ENCODE measurements at places on chromosomes 3 and 15.

DNA sequence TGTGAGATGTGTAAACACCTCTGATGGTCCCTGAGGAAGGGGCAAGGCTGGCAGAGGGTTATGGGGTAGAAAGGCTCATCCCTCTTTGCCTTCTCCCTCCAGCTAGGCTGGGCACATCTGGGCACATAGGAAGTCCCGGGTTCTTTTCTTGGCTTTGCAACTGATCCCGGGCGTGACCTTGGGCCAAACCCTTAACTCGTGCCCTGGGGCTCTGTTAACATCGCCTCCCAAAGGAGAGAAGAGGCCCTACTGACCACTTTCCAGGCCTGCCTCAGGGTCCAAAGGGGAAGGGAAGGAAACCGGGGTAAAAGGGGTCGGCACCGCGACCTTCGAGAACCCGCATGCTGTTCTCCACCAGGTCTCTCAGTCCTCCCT is 549 bp downstream of the C3orf18 start:
- H3K27ac ChIP-seq, result peak overlapping the region; percentile 88
- H3K4me1 ChIP-seq, result no peaks in the 10 kb centered on the region
- H3K27me3 ChIP-seq, result no peaks in the 10 kb centered on the region

DNA sequence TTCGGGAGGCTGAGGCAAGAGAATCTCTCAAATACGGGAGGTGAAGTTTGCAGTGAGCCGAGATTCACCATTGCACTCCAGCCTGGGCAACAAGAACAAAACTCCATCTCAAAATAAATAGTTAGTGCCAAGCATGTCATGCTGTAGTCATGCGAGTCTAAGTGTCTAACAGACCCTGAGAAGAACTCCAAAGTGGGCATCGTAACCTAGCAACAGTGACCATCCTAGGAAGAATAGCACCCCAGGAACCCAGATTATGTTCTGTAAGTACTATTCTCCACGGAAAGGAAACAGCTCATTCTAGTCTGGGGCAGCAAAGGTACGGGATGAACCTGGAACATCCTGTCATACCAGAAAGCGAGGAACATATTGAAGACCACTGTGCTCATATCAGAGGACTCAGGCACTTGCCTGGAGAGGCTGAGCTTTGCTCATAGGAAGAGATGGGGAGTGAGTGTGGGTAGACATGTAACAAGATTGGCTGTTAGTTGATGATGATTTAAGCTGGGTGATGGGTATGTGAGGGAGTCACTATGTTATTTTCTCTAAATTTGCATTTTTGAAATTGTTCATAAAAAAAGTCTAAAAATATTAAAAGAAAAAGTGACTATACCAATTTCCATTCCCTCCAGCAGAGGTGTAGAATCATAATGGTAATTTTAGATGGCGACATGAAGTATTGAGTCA is 31.7 kb downstream of the BCL2L10 start:
- DNase-seq, result no peak
- no peaks in the 10 kb centered on the region for H3K4me1 ChIP-seq
- no peaks in the 10 kb centered on the region for H3K36me3 ChIP-seq
- no peaks in the 10 kb centered on the region for H3K27me3 ChIP-seq
- H3K4me3 ChIP-seq, result no peak overlapping the region

DNA sequence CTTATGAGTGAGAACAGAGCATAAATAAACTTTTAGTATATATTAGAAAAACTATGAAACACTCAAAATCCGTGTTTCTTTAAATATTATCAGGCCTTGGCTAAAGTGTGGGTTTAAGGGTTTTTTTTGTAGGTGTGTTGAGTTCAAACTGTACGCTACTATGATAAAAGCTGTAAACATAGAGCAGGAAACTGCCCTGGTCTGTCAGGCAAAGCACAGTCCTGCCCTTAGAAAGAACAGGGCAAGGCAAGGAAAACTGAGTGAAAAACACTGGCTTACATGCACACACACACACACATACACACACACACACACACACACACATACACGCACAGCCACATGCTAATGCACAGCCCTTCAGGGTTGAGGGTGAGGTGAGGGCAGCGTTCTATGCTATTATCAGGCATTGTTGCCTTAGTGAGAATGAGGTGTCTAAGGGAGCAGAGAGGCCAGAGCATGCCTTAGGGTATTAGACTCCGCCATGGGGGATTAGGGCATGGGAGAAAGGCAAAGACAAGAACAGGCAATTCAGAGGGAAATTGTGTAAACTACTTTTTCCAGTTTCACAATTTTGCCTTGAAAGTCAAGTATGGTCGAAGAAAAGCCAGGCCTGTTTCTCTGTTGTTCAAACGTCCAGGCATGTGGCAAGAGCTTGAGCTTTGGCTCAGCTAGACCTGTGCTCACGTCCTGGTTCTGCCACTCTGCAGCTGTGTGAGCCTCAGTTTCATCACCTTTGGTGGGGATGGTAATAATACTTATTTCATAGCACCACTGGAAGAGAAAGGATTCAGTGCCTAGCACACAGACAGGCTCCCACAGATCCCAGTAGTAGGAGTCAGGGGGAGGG is 36.3 kb upstream of the TPM1 start:
- DNase-seq, result no peak
- no peaks in the 10 kb centered on the region for H3K4me1 ChIP-seq
- H3K27me3 ChIP-seq, result no peaks in the 10 kb centered on the region

DNA sequence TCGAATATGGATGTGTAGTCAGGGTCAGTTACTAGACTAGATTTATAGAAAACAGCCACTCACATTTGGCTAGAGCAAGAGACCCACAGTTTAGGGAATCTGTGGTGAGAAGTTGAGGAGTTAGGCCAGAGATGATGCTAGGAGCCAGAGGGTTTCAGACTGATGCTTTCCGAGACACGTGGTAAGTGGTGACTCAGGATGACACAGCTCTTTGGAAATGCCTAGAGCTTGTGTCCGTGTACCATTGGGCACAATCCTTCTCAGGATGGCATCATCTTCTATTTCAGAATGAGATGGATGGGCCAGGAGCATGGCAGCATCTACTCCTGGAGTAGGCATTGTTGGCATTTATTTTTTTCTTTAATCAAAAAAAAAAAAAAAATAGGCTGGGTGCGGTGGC is 28.5 kb downstream of the PTPRG start:
- H3K4me1 ChIP-seq, result no peaks in the 10 kb centered on the region
- no peaks in the 10 kb centered on the region for H3K36me3 ChIP-seq
- H3K4me3 ChIP-seq, result no peak overlapping the region
- H3K27ac ChIP-seq, result no peak overlapping the region
- DNase-seq, result no peak

GRCh38 chr3:161148832-161149475 is 43.8 kb upstream of the B3GALNT1 start:
- H3K27ac ChIP-seq, result no peak overlapping the region
- no peaks in the 10 kb centered on the region for H3K27me3 ChIP-seq
- DNase-seq, result no peak
- no peak overlapping the region for H3K4me3 ChIP-seq

- H3K27me3 ChIP-seq, result no peaks in the 10 kb centered on the region
- DNase-seq, result no peak
- no peaks in the 10 kb centered on the region for H3K4me1 ChIP-seq
- no peak overlapping the region for H3K27ac ChIP-seq
- H3K36me3 ChIP-seq, result no peaks in the 10 kb centered on the region
These were observed 30.6 kb downstream of the CRTAP start for GRCh38 chr3:33144433-33144832.

DNA sequence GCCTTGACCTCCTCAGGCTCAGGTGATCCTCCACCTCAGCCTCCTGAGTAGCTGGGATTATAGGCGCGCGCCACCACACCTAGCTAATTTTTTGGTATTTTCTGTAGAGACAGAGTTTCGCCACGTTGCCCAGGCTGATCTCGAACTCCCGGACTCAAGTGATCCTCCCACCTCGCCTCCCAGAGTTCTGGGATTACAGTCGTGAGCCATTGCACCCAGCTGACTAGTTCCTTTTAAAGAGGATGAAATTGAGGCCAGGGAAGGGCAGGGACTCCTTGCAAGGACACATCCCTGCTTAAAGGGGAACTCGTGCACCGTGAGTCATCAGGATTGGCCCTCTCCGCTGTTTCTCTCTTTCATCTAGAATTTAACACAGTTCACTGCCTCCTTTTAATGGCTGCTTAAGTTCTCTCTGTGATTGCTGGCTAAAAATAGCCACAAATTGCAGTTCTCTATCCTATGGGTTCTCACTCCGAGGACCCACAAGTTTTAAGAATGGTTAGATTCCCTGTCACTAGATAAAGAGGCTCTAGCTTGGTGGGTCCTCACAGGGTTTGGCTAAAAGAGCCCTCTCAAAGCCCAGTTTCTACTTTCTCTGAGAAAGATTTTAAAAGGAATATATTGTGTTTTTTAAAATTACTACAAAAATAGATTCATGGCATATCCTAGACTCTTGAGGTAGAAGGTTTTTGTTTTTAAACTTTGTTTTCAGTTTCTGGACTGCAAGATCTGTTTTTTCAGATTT is 1.4 kb downstream of the CRTAP start:
- H3K27me3 ChIP-seq, result no peaks in the 10 kb centered on the region
- peak; percentile 57 for DNase-seq
- peak overlapping the region; percentile 92 for H3K27ac ChIP-seq
- no peaks in the 10 kb centered on the region for H3K4me1 ChIP-seq

- no peak for DNase-seq
- H3K4me3 ChIP-seq, result no peak overlapping the region
- H3K4me1 ChIP-seq, result no peaks in the 10 kb centered on the region
These were observed 283.3 kb upstream of the ROBO2 start for GRCh38 chr3:76756577-76756976.

GRCh38 chr3:58609990-58610389 is 32.8 kb upstream of the FAM107A start:
- no peaks in the 10 kb centered on the region for H3K36me3 ChIP-seq
- no peaks in the 10 kb centered on the region for H3K27me3 ChIP-seq
- H3K27ac ChIP-seq, result no peak overlapping the region

DNA sequence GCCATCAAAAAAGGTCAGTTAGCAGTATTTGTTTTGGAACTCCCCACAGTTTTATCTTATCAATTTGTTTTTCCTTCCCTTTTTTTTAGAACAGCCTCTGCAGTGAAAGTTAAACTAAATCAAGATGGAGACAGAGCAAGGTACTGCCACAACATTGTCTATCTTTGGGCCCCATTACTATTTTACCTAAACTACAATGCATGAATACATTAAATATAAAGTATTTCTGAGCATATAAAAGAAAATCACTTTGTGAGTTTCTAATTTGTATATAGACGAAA is 139.5 kb downstream of the MEIS2 start:
- no peak overlapping the region for H3K4me3 ChIP-seq
- no peak overlapping the region for H3K27ac ChIP-seq
- no peaks in the 10 kb centered on the region for H3K27me3 ChIP-seq
- H3K4me1 ChIP-seq, result no peaks in the 10 kb centered on the region
- DNase-seq, result no peak
- no peaks in the 10 kb centered on the region for H3K36me3 ChIP-seq

DNA sequence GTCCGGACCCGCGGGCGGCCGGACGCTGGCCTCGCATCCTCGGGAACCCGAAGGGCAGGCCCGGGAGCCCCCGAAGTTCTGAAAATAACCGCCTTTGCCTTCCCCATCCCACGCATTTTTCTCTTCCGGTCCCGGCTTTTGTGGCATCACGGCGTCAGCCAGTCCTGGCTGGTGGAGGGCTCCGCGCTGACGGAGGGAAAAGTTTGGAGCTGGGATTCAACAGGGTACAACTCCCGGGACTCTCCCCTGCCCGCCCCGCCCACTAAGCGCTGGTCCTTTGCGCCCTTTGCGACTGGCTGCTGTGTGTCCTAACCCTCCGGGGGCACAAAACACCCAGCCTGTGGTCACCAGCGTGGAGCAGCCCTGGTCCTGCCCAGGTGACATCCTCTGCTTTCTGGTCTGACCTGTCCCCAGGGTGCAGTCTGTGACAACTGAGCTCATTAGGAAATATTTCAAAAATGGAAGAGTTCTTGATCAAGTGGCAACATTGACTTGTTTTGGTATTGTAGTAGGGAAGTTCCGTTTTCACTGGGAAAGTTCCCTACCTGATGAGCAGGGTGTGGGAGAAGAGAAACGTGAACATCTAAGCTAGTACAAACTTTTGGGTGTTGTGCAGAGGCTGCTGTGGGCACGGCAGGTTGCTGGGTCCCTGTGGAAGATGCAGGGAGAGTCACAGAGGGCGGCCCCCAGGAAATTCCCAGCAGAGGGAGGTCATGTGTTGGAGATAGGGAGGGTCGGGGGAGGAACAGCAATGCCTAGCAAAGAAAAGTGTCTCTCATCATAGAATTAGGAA is 775 bp downstream of the ARNT2 start:
- H3K27ac ChIP-seq, result no peak overlapping the region
- no peaks in the 10 kb centered on the region for H3K36me3 ChIP-seq
- H3K4me3 ChIP-seq, result peak overlapping the region; percentile 63
- no peaks in the 10 kb centered on the region for H3K27me3 ChIP-seq

GRCh38 chr3:162165346-162165745 is 668.7 kb downstream of the OTOL1 start:
- H3K27ac ChIP-seq, result no peak overlapping the region
- H3K4me1 ChIP-seq, result no peaks in the 10 kb centered on the region
- H3K36me3 ChIP-seq, result no peaks in the 10 kb centered on the region
- no peak overlapping the region for H3K4me3 ChIP-seq
- no peaks in the 10 kb centered on the region for H3K27me3 ChIP-seq
- DNase-seq, result no peak

DNA sequence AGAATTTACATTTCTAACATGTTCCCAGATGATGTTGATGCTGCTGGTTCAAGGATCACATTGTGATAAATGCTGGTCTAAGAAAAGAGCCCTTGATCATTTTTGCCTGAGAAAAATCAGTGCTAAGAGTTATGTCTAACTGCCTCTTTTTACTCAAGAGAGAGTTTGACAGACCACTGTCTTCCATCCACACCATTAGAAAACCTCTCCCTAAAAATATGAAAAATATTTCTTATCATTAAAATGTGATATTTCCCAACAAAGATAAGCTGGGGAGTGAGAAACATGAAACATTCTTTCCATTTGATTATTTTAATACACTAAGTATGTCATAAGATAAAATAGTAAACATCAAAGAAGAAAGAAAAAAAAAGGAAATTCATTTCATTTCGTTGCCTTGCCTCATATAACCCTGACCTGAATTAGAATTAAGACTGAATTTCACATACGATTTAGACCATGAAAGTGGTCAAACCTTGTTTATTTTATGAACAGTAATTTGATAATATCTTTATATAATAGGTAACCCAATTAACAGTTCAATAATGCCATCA is 471.8 kb upstream of the ARHGEF26 start:
- H3K4me3 ChIP-seq, result no peak overlapping the region
- H3K27me3 ChIP-seq, result no peaks in the 10 kb centered on the region
- no peaks in the 10 kb centered on the region for H3K4me1 ChIP-seq
- no peak for DNase-seq
- no peaks in the 10 kb centered on the region for H3K36me3 ChIP-seq
- H3K27ac ChIP-seq, result no peak overlapping the region

DNA sequence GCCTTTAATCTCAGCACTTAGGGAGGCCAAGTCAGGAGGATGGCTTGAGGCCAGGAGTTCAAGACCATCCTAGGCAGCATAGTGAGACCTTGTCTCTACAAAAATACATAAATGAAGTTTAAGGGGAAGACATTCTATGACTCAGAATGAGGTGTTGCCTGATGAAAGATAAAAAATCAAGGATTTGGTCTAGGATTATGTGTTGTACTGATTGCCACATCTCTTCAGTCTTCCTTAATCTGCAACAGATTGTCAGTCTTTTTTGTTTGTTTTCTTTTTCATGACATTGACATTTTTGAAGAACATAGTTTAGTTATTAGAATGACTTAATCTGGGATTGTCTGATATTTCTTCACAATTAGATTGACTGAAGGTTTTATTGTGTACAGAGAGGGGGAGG is 26.3 kb upstream of the DPPA4 start:
- H3K36me3 ChIP-seq, result no peaks in the 10 kb centered on the region
- H3K27ac ChIP-seq, result no peak overlapping the region
- no peaks in the 10 kb centered on the region for H3K4me1 ChIP-seq
- no peaks in the 10 kb centered on the region for H3K27me3 ChIP-seq
- no peak for DNase-seq

All from breast epithelium (tissue), 4 donors.